ENCODE measurements at places on chromosomes 11 and 22. TPM values are rescaled to one million over a fixed set of nuclear protein-coding genes. Genes with fewer than 3 reads are reported as not detected.

Gene CD6
- total RNA-seq = not detected

Gene OR52I2
- total RNA-seq = not detected

Gene CARS1
- 70.0 TPM for total RNA-seq

Gene CATSPERZ
- total RNA-seq = not detected

Gene DERL3
- total RNA-seq = 0.56 TPM

Gene OR52E8
- not detected for total RNA-seq
